Inflammatory macrophage (primary cell): ENCODE measurements at places on chromosomes 5 and 9.

- no peak for DNase-seq
These were observed 13.7 kb upstream of the GRIA1 start for GRCh38 chr5:153476767-153477166.

DNA sequence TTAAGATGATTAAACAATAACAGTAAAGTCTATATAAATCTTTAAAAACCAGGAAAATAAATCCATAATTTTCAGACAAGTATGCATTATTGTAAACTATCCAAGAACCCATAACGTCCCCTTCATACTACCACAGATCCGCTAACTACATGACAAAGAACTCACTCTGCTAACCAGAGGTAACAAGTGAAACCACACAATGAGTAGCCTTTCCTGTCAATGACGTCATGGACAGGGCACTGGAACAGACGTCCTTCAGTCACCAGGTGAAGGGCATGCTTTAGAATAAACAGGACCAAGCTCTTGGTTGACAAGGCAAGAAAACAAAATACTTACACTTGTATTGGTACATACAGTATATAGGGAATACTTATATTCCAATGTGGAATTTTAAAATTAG lies 45.2 kb downstream of the RNF130 start:
- peak; percentile 22 for DNase-seq

GRCh38 chr9:378263-378662 lies 163.6 kb downstream of the DOCK8 start:
- DNase-seq, result no peak

GRCh38 chr9:137756045-137756744 lies 121.4 kb upstream of the CACNA1B start:
- DNase-seq, result no peak

- no peak for DNase-seq
These were observed 29.9 kb downstream of the MRPL22 start for GRCh38 chr5:154970759-154971158.

DNA sequence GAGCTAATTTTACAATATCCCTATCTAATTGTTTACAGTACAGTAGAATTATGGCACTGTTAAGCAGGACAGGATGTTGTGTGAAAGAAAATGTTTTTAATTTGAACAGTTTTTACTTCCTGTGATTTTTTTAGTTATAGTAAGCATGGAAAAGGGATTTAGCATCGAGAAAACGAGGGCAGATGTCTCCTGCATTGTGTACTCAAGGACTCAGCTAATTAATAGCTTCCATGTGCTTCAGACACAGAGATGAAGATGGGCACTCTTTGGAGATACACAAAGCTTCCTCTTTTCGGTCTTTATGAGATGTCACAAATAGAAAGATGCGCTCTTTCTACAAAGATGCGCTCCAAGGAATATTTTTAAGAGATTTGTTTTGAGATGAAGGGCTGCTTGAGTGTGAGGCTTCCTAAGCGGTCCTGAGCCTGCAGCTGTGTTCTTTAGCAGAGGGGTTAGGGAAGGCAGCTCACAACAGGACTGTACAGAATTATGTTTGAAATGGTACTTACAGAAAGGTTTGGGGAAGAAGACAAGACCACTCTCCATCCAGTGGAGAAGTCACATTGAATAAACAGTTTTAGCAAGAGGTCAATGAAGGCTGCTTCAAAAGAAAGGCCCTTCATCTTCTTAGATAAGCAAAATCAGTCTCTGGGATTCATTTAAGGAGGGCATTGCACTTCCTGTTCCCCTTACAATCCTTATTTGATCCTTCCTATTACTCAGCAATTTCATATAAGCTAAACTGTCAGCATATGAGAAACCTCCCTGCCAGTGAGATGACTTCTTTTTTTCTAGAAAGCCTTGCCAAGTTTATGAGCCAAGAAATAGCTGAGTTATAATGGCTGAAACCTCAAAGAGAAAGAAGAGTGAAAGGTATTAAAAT lies 311.5 kb downstream of the EFNA5 start:
- peak; percentile 55 for DNase-seq

DNA sequence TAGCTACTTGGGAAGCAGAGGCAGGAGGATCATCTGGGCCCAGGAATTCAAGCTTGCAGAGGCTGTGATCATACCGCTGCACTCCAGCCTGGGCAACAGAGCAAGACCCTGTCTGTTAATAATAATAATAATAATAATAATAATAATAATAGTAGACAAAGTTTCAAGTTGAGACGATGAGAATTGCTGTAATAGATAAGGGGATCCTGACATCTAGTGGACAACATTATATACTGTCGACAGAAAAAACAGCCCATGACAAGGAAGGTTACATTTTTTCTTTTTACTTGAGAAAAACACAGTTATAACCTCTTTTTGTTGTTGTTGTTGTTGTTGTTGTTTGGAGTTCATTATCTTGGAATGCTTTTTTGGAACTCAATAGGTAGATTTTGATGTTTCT lies 35.3 kb downstream of the NDFIP1 start:
- peak; percentile 55 for DNase-seq

DNA sequence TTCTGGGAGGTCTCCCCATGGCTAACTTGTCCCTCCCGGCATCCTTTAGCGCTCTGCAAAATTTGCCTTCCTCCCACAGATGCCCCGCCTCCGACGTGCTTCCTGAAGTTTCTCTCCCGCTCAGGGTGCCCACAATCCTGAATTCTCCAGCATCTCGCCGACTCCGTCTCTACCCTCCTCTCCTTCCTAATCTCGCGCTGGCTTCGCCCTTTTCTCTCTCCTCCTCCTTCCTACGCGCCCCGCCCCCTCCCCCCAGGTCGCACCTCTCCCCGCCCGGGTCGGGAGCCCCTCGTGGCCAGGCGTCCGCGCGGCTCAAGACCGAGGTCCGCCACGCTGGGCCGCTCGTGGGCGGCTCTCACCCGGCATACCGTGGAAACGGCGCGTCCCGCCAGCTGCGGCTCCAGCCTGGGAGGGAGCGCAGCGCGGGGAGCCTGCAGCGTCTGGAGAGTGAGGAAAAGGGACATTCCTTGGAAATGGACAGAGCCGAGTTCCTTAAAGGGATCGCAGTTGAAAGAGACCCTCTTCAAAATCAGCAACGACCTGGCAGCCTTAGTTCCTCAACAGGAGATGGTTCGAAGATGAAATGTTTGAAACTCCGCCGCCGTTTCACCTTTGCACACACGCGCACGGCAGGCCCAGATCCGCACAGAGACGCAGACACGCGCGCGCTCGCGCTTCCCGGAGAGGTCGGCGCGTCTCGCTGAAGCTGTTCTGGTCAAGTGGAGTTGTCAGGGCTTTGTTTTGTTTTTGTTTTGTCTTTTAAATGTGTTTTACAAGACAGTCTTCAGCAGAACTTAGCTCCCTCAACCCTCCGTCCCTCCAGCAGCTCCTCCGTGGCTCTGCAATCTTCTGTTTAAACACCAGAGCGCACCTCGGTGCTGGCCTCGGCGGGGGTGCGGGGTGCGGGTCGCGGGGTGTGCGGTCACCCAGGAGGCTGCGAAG lies 5.0 kb upstream of the IRX2 start:
- no peak for DNase-seq

GRCh38 chr5:153350175-153350883 lies 140.1 kb upstream of the GRIA1 start:
- no peak for DNase-seq

DNA sequence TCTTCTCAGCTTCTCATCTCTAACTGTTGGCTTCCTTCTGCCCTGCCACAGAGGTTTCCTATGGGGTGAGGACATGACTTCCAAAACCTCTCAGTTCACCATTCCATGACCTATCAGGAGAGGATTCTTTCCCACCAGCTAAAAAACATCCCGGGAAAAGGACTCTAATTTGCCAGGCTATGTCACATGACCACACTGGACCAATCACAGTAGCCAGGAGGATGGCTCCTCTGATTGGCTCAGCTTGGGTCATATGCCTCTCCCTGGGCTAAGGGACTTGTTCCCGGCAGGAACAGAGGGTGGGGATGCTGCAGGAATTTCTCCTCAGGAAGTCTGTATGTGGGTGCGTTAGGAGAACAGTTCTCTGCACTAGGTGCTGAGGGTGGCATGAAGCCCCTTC lies 40.3 kb upstream of the XPA start:
- no peak for DNase-seq

- peak; percentile 24 for DNase-seq
These were observed 36.6 kb upstream of the MYORG start for GRCh38 chr9:34413231-34413852.

- peak; percentile 85 for DNase-seq
These were observed 18.2 kb downstream of the S100Z start for GRCh38 chr5:76867827-76868693.

DNA sequence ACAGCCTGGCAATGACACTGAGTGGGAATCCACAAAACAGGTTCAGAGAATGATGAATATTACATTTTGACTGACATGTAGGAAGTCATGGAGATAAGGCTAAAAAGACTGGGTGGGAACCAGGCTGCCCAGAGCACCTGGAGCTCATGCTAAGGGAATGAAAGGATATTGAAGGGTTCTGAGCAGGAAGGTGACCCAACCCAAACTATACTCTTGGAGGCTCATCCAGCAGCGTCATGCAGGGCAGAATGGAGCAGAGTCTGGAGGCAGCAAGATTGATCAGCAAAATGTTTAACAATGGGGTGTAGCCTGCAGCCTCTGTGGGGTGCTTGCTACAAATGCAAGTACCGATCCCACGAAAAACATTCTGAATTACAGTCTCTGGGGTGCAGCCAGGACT lies 120.2 kb downstream of the PSD2 start:
- DNase-seq, result no peak

- no peak for DNase-seq
These were observed 66.0 kb upstream of the IRX4 start for GRCh38 chr5:1948663-1949191.

GRCh38 chr5:82599692-82600091 lies 321.5 kb upstream of the RPS23 start:
- no peak for DNase-seq

GRCh38 chr5:125372694-125373631 lies 626.5 kb upstream of the ZNF608 start:
- DNase-seq, result no peak

DNA sequence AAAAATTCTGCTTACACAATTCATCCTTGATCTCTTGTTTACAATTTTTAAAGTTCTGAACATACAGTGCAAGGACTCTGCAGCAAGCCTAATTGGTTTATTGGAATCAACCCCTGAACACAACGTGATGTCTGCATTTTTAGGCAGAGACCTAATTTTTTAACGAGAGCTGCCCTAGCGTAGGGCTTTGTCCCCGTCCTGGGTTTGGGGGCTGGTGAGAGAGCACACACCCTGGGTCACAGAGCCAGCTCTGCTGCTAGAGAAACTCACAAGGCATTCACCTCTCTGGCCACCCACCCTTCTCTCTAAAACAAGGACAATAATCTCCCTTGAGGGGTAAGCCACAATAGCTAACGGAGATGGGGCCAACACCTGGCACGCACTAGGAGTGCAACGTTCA lies 28.2 kb downstream of the SH3PXD2B start:
- DNase-seq, result no peak

DNA sequence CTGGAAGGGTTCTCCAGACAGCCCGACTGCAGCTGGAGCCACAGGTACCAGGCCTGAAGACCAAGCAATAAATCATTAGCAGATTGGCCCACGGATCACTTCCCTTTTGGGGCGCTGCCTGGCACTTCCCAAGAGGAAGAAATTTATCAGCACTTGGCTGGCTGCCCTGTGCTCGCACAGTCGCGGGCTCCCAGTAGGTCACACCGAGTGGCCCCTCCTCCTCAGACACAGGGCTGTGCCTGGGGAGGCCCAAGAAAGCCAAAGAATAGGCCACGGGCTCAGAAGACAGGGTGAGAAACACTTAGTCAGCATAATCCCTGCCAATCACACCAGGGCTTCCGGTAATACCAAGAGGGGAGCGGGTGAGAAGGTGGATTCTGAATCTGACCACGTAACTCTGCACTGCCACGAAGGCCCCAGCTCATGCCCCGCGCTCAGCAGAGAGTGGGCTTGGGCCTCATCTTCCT lies 115.7 kb upstream of the MSX2 start:
- DNase-seq, result peak; percentile 55

GRCh38 chr5:102681403-102681983 lies 73.6 kb upstream of the PAM start:
- peak; percentile 62 for DNase-seq

DNA sequence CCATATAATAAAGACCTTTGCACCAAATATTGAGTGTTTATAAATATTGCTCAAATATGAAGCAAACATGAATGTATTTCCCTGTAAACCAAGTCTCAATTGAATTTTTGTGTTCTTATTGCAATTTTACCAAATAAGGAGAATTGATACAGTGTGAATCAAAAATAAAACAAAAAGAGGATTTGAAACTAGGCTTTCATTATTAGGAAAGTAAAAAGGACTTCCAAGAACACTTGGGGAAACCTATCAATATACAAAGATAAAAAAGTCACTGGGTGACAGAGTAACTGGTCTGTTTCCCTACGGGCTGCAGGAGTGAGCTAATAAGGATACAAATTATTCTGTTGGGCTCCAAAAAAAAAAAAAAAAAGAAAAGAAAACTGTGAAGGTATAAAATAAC lies 44.8 kb upstream of the SNX2 start:
- DNase-seq, result peak; percentile 45

DNA sequence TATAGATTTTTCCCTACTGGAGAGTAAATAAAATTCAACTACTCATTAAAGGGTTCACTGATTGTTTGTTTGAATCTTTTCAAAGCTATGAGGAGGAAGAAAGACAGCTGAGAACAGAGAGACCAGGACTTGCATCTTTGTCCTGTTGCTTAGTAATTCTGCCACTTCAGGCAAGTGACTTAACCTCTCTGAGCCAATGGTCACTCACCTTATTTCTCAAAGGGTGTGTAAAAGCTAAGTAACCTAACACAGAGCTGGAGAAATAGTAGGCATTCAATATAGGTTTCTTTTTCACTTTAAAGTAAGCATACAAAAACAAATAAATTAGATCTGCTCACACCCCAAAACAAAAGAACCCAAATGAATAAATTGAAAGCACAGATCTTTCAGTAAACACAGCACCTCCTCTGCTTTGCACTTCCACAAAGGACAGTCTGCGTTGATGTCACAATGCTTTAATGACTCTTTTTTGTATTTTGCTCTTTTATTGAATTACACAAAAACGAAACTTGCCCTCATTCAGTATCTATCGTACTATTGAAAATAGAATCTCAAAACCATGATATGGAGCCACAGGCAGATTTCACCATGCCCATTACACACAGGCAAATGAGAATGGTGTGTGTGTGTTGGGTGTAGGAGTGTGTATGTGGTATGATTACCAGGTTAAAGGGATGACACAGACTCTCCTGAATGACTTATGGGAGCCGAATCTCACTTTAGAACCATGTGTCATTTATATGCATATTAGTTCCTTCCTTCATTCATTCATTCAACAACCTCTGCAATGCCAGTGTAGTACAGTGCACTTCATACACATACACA lies 166.0 kb downstream of the EBF1 start:
- DNase-seq, result no peak

DNA sequence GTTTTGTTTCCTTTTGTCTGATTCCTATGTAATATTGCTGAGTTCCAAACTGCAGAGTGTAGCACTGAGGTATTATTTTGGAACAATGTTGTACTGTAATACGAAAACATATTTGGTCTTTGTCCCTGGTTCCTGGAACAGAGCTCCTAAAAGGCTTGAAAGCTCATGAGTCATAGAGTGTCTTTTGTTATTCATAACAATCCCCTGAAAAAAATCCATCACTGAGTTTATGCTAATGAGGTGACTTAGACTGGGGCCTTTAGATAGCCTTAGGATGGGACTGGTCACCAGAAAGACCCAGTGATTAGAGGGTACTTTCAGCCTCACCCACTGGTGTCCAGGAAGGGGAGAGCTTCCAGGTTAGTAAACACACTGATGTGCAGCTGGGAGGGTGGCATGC lies 132.7 kb upstream of the POU5F2 start:
- DNase-seq, result no peak

GRCh38 chr9:97398999-97399758 lies 12.7 kb upstream of the TDRD7 start:
- DNase-seq, result peak; percentile 80

- no peak for DNase-seq
These were observed 153.3 kb upstream of the IZUMO3 start for GRCh38 chr9:24698881-24699518.
